ENCODE measurements at places on chromosomes 1 and 21.

DNA sequence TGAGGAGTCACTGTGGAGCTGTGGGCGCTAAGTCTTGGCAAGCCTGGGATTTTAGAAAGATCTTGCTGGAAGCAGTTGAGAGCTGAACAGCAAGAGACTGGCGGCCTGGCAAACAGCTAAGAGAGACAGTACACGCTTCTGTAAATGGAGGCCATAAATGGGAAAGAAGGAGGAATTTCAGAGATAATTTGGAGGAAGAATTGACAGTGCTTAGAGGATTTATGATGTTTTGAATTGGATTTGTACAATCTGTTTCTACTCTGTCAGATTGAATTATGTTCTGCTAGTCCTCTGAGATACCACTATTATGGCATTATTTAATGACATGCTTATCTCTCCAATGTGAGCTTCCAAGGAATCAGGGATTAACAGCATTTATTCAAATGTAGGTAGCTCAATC is 50.1 kb downstream of the ABCA4 start:
- no peak for DNase-seq

- DNase-seq: no peak
Observed at GRCh38 chr1:43801203-43801602, 93.9 kb downstream of the ST3GAL3 start.

DNA sequence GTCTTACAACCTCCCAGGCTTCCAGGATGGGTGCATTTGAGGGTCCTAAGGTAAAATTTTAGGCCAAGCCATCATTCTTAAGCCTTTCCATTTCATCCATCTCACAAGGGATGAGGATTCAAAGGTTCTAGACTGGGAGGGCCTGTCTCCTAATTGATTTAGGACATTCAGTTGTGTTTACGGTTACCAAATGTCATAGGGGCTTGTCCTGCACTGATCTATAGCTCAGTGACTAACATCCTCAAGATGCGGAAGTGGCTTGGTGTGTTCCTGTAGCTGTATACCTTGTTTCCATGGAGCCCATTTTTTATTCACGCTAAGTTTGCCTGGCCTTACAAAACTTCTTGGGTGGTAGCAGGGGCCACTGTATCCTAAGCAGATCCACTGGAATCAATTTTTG is 52.8 kb downstream of the DUSP10 start:
- no peak for DNase-seq

- DNase-seq: no peak
Observed at GRCh38 chr1:6171548-6172124, 8.5 kb downstream of the CHD5 start.
